Suprapubic skin (tissue), 4 donors: ENCODE measurements at places on chromosomes 4 and X. TPM values are rescaled to one million over a fixed set of nuclear protein-coding genes. Genes with fewer than 3 reads are reported as not detected.

- H3K27me3 ChIP-seq = peaks cover 87% of the 10 kb centered on the region
- no peak overlapping the region for H3K4me3 ChIP-seq
- H3K36me3 ChIP-seq = no peaks in the 10 kb centered on the region
- H3K27ac ChIP-seq = no peak overlapping the region
- DNase-seq = no peak
These were observed 107.1 kb upstream of the ADRA2C start for GRCh38 chr4:3659131-3659530.

DNA sequence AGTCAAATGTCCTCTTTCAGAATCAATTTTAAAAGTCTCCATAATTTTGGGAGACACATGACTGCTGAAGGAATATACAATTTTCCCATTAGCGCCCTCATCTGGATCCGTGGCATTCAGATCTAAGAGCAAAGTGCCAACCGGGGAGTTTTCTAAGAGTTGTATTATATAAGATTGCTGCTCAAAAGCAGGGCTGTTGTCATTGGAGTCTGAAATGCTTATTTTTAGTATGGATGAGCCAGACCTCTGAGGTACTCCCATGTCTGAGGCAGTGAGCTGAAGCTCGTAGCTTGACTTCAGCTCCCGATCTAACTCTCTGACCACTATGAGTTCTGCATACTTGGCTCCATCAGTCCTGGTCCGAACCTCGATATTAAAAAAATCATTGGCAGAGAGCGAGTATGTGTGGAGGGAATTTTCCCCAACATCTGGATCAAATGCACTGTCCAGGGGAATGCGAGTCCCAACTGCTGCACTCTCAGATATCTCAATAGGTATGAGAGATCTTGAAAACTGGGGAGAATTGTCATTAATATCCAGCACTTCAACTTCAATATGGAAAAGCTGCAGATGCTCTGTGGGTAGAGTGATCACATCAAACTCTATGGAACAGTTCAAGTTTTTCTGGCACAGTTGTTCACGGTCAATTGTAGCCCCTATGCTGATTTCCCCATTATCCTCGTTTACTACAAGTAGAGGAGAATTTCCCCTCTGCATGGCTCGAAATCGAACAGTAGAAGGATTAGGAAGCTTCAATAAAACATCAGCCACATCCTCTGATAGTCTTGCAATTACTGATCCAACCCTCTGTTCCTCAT is 917 bp downstream of the PCDH18 start:
- no peak for DNase-seq
- H3K36me3 ChIP-seq = no peaks in the 10 kb centered on the region
- peaks cover 6% of the 10 kb centered on the region for H3K4me1 ChIP-seq
- H3K27ac ChIP-seq = peak overlapping the region; percentile 81

GRCh38 chrX:88881536-88881935 is 134.5 kb downstream of the CPXCR1 start:
- no peak for DNase-seq
- no peak overlapping the region for H3K27ac ChIP-seq
- H3K36me3 ChIP-seq = no peaks in the 10 kb centered on the region
- H3K27me3 ChIP-seq = no peaks in the 10 kb centered on the region
- no peaks in the 10 kb centered on the region for H3K4me1 ChIP-seq
- no peak overlapping the region for H3K4me3 ChIP-seq

DNA sequence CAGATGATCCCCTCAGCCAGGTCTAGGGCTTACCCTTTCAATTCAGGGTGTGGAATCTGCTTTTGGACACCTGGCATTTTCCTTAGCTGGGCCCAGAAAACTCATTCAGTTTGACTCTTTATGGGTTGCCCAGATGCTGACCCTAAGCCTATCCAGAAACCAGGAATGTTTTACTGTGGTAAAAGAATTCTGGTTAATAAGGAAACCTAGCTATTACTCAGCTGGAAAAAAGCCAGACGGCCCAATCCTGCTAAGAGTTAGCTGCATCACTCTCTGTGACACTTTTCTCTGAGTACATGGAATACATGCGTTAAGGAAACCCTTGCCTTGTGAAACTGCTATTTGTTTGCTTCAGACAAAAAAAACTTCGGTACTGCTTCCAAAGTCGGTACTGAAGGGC is 28.0 kb downstream of the ING2 start:
- H3K27ac ChIP-seq = no peak overlapping the region
- H3K27me3 ChIP-seq = peaks cover 10% of the 10 kb centered on the region
- no peaks in the 10 kb centered on the region for H3K4me1 ChIP-seq
- no peak overlapping the region for H3K4me3 ChIP-seq

CSN1S1 gene
- total RNA-seq = not detected

GRIA3 gene
- 0.19 TPM for total RNA-seq

DNA sequence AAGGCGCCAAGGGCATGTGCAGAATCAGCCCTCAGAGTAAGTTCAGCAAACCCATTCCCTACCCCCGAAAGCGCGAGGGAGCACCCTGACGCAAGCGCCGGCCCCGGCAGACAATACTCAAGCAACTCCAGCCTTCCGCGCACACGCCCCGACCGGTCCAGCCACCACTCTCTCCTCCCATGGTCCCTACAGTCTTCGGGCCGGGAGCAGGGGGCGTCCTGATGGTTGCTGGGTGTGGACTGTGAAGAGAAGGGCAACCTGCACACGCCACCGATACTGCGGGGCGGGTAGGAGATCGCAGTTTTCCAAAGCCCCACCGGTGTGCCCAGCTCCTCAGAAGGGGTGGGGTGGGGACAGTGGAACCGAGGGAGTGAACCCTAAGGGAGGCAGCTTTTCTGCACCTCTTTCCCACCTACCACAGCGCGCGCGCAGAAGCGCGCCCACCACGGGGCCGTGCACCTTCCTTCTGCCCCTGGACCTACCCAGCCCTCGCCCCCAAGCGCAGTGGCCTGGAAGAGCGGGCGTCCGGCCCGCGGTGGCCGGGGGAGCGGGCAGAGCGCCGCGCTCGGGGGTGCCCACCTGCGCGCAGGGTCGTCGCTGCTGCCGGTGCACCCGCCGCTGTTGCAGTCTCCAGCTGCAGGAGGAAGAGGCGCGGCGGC is 650.2 kb upstream of the DIPK2B start:
- peak overlapping the region; percentile 70 for H3K4me3 ChIP-seq
- H3K27ac ChIP-seq = peak overlapping the region; percentile 90
- H3K27me3 ChIP-seq = no peaks in the 10 kb centered on the region
- DNase-seq = no peak
- H3K4me1 ChIP-seq = no peaks in the 10 kb centered on the region
- H3K36me3 ChIP-seq = no peaks in the 10 kb centered on the region

DNA sequence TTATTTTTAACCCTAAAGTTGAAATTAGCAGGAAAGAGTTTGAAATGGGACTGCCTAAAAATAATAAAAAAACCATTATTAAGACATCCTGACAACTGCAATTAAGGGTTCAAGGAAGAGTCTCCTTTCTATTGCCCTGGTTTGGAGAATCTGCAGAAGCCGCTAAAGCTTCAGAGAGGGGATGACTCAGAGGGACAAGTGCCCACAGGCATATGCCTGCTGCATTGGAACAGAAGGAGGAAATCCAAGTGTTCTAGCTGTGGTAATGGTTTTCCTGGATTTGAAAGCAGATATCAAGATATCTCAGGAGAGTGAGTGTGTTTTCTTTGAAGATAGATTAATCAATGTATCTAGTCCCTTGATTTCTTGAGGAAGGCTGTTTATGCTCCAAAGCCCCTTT is 235.1 kb upstream of the TAPT1 start:
- no peak for DNase-seq
- no peaks in the 10 kb centered on the region for H3K27me3 ChIP-seq
- no peak overlapping the region for H3K27ac ChIP-seq
- no peak overlapping the region for H3K4me3 ChIP-seq
- H3K4me1 ChIP-seq = no peaks in the 10 kb centered on the region

DNA sequence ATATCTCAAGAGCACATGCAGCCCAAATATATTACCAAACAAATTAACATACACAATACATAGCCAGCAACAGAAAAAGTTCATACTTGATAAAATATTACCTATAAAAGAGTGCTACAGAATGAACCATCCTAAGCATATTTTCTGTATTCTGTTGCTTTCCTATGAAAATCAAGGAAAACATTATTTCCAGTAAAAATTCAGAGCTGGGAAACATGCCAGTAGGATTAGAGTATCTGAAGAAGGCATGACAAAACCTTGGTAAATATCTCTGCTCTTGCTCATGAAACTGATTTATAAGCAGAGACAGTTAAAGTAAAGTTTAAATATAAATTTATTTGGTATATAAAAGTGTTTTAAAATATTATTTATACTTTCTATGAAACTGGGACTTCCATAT is 599.7 kb downstream of the ARAP2 start:
- H3K4me1 ChIP-seq = no peaks in the 10 kb centered on the region
- H3K27me3 ChIP-seq = no peaks in the 10 kb centered on the region
- no peak for DNase-seq
- H3K4me3 ChIP-seq = no peak overlapping the region
- no peak overlapping the region for H3K27ac ChIP-seq

DNA sequence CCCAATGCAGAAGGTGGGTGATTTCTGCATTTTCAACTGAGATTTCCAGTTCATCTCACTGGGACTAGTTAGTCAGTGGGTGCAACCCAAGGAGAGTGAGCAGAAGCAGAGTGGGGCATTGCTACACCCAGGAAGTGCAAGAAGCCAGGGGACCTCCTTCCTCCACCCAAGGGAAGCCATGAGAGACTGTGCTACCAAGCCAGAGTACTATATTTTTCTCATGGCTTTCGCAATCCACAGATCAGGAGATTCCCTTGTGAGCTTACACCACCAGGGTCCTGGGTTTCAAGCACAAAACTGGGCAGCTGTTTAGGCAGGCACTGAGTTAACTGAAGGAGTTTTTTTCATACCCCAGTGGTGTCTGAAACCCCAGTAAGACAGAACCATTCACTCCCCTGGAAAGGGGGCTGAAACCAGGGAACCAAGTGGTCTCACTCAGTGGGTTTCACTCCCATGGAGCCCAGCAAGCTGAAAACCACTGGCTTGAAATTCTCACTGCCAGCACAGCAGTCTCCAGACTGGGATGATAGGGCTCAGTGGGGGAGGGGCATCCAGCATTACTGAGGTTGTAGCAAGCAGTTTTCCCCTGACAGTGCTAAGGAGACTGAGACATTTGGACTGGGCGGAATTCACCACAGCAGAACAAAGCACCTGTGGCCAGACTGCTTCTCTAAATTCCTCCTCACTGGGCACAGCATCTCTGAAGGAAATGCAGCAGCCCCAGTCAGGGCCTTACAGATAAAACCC is 903.4 kb downstream of the TECRL start:
- H3K36me3 ChIP-seq = no peaks in the 10 kb centered on the region
- DNase-seq = no peak
- H3K4me3 ChIP-seq = no peak overlapping the region
- no peak overlapping the region for H3K27ac ChIP-seq
- no peaks in the 10 kb centered on the region for H3K4me1 ChIP-seq

GRCh38 chr4:89724716-89725115 is 112.2 kb downstream of the SNCA start:
- no peak for DNase-seq
- no peak overlapping the region for H3K27ac ChIP-seq
- no peaks in the 10 kb centered on the region for H3K27me3 ChIP-seq
- H3K4me1 ChIP-seq = no peaks in the 10 kb centered on the region

CD38 gene
- total RNA-seq = 0.62 TPM

DNA sequence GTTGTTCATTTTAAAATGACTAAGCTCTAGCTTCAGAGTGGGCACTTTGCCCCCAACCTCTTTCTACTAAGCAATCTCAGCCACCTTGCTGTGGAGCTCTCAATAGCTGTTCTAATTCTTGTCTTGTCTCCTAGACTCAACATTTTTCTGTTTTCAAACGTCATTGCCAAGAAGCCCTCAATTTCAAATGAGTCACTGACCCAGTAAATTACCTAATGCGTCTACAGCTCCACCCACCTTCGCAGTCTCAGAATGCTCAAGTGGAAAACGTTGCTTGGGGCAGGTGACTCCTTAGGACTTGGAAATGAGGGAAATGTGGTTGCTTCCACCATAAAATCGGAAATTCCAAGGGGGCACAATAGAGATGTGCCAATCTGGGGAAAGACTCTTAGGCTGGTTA is 59.0 kb downstream of the ING2 start:
- H3K27ac ChIP-seq = no peak overlapping the region
- H3K27me3 ChIP-seq = no peaks in the 10 kb centered on the region
- H3K36me3 ChIP-seq = no peaks in the 10 kb centered on the region

DNA sequence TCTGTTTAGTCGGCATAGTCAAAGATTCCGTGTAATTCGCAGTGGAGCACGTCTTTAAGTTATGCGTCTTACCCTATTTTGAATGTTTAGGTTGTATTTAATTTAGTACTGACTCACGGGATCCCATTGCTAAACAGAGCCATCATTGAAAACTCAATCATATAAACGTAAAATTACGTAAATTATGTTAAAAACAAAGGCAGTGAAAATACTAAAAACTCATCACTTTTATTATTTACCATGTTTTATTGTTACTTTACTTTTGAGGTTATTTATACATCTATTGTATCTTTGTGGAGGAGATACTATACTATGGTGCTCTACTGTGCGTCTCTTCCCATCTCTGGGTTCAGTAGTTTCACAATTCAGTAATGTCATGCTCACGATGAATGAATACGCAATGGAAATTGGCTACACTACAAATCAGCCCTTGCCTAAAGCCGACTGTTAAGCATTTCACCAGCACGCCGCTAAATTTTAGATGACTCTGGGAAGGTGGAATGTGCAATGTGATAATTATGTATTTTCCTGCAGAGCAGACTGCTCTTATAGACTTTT is 944 bp downstream of the FUNDC2 start:
- DNase-seq = no peak
- H3K27ac ChIP-seq = peak overlapping the region; percentile 97
- peak overlapping the region; percentile 63 for H3K4me3 ChIP-seq
- peaks cover 12% of the 10 kb centered on the region for H3K4me1 ChIP-seq
- H3K27me3 ChIP-seq = no peaks in the 10 kb centered on the region

NUP62CL gene
- total RNA-seq = 8.8 TPM

IBSP gene
- not detected for total RNA-seq

GRCh38 chrX:135477576-135477975 is 42.9 kb upstream of the INTS6L start:
- H3K27me3 ChIP-seq = no peaks in the 10 kb centered on the region
- no peak for DNase-seq
- no peaks in the 10 kb centered on the region for H3K36me3 ChIP-seq
- no peaks in the 10 kb centered on the region for H3K4me1 ChIP-seq

GRCh38 chr4:148065075-148065474 is 333.2 kb downstream of the ARHGAP10 start:
- no peak overlapping the region for H3K4me3 ChIP-seq
- peaks cover 14% of the 10 kb centered on the region for H3K4me1 ChIP-seq
- H3K27ac ChIP-seq = no peak overlapping the region
- no peaks in the 10 kb centered on the region for H3K27me3 ChIP-seq
- DNase-seq = no peak

DNA sequence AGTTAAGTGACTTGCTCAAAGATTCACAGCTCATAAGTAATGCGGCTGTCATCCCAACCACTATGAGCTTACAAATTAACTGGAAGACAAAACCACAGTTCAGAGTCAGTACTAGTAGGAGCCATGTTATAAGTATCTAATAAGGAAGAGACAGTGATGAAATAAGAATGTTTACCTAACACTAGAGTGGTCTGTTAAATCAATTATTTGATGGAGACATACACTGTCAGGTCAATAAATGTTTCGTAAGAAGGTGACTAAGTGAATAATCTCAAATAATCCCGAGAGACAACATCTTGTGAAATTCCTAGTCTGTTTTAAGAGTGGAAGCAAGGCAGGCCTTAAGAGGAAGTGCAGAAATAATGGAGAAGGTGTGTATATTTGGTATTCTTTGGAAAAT is 25.8 kb upstream of the AMELX start:
- H3K4me3 ChIP-seq = no peak overlapping the region
- H3K27me3 ChIP-seq = no peaks in the 10 kb centered on the region
- no peaks in the 10 kb centered on the region for H3K36me3 ChIP-seq
